Right cardiac atrium (tissue), 5 donors: ENCODE measurements at places on chromosomes 11 and 22. TPM values are rescaled to one million over a fixed set of nuclear protein-coding genes. Genes with fewer than 3 reads are reported as not detected.
A peak's percentile ranks its signal among the peaks of the same experiment; 100 is the strongest.

DNA sequence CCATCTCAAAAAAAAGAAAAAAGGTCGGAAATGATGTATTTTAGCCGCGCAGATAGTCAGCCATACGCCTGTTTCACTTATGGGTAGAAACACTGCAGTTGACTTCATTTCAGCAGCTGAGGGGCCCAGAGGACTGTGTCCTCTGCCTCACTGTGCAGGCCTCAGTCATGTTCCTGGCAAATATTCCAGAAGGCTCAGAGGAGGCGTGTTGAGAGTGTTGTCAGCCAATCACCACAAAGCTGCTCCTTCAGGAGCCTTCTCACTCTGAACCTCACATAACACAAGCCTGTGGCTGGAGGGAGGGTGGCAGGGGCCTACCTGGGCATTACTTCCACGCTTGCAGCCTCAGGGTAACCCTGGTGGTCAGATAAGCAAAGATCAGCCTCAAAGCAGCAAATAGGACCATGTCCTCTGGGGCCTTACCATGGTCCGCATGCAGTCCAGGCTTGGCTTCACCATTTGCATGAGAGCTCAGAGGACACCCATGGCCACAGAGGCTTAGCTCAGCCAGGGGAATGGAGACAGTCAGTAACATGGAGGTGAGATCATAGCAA, 17.3 kb upstream of the TREH start:
- no peak for DNase-seq

DNA sequence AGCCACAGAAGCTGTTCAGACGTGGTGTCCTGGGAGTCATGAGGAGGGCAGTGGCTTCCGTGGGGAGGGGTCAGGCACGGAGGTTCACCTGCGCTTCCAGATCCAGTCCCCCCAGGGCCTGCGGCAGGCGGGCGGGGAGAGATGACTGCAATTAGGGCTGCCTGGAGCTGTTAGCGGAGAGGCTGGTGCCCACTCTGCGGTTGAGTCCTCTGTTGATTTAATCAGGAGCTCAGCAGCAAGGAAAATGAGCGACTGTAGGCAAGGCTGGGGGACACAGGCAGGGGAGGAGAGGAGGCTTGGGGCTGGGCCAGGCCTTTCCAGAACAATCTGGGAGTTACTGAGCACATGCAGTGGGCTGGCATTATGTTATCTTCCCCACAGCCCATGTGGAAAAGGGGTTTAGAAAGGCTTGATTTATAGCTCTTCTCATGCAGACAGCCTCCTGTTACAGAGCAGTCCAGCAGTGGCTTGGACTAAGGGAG, 13.1 kb downstream of the PLCB3 start:
- DNase-seq, result peak; percentile 57

GRCh38 chr11:69380451-69380901, 86.5 kb downstream of the MYEOV start:
- DNase-seq, result peak; percentile 33

The TCN2 gene
- total RNA-seq, result 33.4 TPM

GRCh38 chr11:114154271-114155047, 94.9 kb downstream of the ZBTB16 start:
- peak; percentile 72 for DNase-seq

The OR52H1 gene
- total RNA-seq, result not detected

DNA sequence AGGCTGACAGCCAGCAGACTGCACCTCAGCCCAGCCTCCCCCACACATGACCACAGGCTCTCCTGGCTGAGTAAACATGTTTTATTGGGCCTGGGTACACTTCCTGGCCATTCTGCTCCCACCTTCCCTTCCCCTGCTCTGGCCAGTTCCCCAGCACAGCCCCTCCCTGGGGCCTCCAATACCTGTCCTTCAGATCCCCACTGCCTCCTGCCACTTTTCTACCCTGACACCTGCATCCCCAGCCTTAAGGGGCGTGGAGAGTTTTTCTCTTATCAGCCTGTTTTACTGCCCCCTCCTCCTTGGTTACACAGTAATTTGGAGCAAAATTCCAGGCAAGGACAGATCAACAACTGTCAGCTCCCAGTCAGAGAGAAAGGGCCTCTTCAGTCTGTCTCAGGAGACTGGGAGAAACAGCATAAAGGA, at the start of gene ISX:
Gene ISX (plus strand): TSS at position 363 of the 423 bp plus-strand sequence. CDS start 930 bp downstream, outside the sequence.
- no peak for DNase-seq

DNA sequence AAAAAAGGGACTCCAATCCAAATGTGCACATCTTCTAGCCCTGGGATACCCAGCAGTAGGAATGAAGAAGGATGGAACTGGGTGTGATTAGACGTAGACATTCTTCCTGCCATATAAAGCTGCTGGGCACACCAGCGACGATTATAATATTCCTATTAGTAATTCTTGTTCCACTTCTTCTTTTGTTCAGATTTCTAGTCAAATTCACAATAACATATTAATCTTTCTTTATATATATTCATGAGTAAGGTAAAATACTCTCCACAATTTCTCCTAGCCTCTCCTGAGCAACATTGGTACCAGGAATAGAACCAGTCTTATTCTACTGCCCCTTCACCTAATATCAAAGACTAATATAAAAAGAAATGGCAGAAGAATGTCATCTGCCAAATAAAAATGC, at the start of gene OR52E8:
Gene OR52E8 (minus strand): TSS at position 101 of the 400 bp plus-strand sequence. CDS start 0 bp downstream, at position 101.
- no peak for DNase-seq

GRCh38 chr11:66593650-66594049, 665 bp downstream of the CCS start:
- no peak for DNase-seq

The RAB38 gene
- 1.2 TPM for total RNA-seq

The HYOU1 gene
- total RNA-seq, result 88.1 TPM

The C22orf42 gene
- not detected for total RNA-seq

DNA sequence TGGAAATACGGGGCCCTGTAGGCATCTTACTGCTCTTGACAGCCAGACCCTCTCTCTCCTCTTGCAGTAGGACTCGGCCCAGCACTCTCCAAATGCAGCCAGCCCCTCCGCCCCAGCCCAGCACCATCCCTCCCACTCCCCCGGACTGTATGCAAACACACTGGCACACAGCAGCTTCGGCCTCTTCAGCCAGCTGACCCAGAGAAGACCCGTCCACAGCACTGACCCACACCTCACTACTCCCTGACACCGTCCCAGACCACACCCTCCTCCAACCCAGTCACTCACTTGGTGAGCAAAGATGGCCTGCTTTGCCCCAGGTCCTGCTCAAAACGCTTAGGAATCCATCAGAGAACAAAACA, 164.6 kb downstream of the IGLL1 start:
- DNase-seq, result no peak

The TRIM64C gene
- total RNA-seq, result not detected

The OR1S1 gene
- not detected for total RNA-seq
